ENCODE measurements at places on chromosomes 7 and 10.

- no peak for DNase-seq
Observed at GRCh38 chr7:22722536-22723180, 4.3 kb upstream of the IL6 start.

DNA sequence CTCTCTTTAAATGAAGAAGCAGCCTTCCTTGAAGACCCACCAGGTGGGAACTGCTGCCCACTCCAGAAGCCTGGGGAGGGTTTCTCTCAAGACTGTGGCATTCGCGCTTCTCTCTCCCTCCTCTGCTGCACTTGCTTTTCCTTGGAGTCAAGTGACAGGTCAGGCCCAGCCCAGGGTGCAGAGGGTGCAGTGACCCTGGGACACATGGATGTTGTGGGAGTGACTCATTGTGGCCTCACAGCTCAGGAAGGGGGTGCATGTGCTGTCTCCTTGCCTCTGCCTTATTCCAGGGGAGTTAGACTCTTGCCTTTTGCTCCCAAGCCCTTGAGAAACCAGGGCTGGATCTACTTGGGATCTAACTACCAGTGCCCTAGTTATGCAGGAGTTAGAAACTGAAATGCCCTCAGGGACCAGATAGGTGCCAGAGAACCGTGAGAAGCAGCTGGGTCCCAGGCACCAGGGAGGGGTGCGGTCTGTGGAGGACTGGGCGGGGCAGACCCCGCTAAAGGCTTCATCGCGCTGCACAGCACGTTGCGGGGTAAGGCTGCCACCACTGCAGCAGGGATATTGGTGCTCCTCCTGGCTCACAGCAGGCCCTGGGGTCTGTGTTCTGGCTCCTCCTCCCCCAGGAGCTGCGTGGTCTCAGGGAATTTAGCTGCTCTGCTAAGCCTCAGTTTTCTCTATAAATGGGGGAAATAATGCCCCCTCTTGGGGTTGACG, 11.4 kb downstream of the FAM241B start:
- DNase-seq, result no peak

DNA sequence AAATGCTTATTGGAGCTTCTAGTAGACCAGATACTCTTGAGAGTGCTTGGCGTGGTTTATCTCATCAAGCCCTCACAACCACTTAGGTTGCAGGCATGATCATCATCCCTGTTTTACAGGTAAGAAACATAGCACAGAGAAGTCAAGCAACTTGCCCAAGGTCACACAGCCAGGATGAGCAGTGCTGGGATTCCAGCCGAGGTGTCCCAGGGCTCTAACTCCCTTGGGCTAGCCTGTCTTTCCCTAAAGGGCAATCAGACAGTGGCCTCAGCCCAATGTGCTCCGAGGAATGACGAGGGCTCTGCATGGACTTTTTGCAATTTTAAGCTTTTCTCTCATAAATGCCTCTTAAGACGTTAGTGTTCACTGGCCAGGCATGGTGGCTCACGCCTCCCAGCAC, 39.9 kb upstream of the SPDYE3 start:
- DNase-seq, result no peak

GRCh38 chr7:131957338-131958020, 401.1 kb upstream of the PODXL start:
- no peak for DNase-seq

GRCh38 chr7:19442016-19442785, 266.6 kb downstream of the POLR1F start:
- peak; percentile 80 for DNase-seq

DNA sequence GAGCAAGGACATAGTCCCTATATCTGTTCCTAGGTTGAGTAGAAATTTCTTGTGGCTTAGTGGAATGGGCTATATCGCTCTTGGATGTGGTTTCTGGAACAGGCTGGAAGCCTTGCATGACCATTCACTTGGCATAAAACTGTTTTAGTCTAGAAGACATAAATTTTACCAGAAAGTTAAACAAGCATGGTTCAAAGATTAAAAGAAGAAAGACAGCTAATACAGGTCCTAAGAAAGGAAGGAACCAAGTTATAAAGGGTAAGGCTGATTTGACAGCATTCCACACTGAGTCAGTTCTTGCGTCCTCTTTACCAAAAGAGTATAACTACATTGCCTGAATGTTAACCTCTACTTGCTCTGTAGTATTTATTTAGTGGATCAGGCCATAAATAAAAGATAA, 724.2 kb downstream of the SORCS1 start:
- DNase-seq, result no peak

DNA sequence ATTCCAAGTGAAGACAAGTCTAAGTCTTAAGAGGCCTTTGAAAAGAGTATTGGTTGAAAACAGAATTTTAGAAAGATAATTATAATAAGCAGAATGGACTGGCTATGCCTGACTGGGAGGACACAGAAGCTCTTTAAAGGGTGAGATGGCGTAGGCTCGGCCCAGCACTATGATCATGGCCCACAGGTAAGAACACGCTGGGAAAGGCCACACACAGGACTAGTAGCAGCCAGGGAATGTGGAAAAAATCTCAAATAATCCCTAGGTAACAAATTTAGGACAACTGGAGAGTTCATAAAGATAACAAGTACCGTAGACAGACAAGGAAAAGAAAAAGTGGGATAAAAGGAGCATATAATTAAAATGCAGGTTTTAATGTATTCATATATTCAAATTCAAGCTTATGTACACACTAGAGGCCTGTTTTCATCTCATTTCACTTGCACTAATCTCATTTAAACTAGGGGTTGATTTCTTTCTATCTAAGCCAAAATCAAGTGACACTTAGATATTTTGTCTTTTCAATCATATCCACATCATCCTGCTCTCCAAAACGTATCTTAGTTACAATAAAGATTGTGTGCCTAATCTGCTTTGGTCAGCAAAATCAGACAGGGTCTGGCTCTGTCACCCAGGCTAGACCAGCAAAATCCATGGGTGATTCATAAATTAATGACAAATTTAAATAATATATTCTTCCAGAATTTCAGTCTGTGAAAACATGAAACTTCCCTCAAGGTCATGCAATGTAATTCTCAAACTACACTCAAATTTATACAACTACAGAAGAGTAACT, 53.0 kb downstream of the EZH2 start:
- DNase-seq, result no peak

- DNase-seq, result no peak
Observed at GRCh38 chr10:1651270-1651966, 85.9 kb downstream of the ADARB2 start.

DNA sequence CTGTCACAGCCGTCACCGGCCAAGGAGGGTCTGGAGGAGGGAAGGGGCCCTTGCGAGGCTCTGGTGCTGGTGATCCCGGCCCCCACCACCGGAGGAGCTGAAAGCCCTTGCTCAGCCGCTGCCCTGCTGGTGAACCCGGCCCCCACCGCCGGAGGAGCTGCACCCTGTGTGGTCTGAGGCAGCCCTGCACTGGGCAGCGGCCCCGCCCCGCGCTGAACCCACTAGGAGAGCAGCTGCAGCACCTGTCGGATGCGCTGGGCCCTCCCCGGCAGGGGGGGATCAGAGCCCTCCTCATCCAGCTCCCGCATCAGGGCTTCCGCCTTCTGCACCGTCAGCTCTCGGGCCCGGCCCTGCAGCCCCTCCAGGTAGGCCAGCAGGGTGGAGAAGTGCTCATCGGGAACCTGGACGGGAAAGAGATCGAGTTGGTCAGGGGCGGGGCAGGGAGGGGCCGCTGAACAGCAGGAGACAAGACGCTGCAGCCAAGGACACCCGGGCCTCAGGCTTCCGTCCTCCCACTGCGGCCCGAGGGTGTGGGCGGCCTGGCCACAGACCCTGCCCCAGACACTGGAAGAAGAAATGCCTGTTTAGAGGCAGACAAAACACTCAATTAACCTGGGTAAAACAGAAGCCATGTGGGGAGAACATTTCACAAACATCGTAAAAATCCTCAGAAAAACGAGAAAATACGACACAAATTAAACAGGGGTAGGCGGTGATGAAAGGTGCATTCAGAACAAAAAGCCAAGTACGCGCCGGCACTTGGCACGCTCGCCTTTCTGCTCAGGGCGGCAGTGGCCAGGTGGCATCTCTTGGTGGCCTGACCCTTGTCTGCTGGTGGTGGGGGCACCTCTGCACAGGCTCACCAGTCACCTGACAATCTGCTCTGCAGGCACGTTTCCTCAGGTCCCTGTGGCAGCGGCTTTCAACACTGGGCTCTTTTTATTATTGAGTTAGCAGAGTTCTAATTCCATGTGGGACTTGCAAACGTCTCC, 14.7 kb downstream of the CYP2W1 start:
- DNase-seq, result no peak

- DNase-seq, result peak; percentile 88
Observed at GRCh38 chr7:82805527-82805960, 357.1 kb downstream of the PCLO start.

- no peak for DNase-seq
Observed at GRCh38 chr7:40698921-40699260, 564.1 kb downstream of the SUGCT start.

DNA sequence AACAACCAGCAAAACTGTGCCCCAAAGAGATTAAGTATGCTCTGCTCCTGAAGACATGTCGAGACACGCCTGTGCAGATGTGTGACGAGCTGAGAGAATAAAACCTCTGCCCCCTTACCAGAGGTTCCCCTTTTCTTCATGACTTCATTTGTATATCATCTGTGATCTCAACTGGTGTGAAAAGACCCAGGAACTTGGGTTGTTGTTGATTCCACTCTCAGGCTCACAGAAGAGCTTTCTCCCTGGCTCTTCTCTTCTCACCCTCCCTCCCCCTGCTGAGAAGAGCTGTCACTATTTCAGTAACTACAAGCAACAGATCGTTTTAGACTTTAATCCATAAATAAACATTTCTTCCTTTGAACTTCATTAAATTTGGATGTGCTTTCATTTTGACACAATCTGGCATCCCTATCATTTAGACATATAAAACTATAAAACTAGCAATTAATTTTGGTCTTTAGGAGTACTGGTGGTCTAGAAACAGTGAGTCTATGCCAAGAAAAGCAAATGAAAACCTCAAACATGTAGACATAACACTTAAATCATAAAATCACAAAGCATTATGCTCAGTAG, 179.3 kb upstream of the FZD8 start:
- peak; percentile 2 for DNase-seq

DNA sequence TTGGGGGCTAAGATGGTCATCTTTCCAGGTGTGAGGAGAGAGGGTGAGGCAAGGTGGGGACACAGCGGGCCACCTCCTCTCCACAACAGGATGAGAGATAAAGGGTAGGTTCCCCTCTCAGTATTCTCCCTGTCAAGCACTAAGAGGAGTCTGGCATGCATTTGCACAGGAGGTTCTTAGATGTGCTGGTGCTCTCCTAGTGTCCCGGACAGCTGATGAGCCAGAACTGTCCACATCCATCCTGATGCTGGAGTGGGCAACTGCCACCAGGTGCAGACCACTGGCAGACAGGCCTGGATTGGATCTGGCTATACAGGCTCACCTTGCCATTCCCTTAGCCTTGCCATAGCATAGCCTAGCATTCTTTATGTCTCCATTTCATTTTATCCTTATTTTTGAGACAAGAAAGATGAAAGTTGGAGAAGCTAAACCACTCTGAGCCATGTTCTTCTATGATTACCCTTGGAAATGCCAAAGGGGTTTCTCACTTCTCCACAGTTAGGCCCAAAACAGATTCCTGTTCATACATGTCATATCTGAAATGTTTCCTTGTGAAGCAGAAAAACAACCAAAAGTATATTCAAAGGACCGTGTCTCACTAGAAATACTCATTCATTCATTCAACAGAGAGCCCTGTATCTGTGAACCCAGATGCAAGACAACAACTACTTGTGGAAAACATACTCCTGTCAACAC, 48.8 kb upstream of the ANTXRL start:
- no peak for DNase-seq

DNA sequence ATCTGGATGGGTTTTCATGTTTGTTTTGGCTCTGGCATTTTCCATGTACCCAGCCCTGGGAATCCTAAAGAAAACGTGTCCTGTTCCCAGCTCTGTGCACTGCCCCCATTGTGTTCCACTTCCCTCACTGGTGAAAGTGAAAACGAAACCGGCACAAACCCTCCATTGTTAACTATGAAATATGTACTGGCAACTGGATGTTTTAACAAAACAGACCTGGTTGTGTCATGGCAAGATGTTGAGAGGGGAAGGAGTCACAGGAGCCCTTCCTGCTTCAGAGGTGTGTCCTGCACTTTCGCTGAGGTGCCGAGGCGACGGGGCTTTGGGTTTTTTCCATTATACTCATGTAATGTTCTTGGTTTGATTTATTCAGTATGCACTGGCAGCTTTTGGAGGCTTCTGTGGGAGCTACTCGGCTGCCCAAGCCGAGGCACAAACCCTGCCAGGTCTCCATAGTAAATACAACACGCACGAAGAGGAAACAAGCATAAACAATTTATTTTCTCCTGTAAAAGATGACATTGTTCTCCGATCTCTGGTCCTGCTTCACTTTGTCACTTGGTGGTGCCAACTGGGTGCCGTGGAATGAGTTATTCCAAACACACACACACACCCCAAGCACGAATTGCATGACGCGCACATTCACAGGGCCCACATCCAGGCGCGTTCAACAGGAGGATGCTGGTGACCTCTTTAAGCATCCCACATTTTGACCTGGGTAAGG, 118.2 kb downstream of the CDK6 start:
- DNase-seq, result peak; percentile 61

DNA sequence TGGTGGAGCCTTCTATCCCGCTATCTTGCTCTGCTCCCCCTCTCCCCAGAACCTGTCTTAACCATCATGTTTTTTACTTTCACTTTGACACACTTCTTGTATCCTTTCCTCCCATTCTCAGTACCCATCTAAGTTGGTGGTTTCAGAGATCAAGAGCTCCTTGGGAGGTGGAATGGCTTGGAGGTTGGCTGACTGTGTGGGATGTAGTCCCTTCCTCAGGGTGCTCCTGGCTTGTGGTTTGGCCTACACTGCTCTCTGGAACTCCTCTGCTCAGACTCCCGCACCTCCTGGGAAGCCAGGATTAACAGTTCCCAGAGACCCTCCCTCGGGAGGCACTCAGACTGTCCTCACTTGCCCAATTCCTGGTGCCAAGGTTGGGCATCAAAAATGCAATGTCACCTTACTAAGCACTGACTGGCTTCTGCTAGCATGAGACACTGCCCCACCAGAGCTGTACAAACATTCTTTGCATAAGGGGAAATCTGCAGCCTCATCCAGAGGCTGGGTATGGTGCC, 93.1 kb upstream of the NAMPT start:
- no peak for DNase-seq

DNA sequence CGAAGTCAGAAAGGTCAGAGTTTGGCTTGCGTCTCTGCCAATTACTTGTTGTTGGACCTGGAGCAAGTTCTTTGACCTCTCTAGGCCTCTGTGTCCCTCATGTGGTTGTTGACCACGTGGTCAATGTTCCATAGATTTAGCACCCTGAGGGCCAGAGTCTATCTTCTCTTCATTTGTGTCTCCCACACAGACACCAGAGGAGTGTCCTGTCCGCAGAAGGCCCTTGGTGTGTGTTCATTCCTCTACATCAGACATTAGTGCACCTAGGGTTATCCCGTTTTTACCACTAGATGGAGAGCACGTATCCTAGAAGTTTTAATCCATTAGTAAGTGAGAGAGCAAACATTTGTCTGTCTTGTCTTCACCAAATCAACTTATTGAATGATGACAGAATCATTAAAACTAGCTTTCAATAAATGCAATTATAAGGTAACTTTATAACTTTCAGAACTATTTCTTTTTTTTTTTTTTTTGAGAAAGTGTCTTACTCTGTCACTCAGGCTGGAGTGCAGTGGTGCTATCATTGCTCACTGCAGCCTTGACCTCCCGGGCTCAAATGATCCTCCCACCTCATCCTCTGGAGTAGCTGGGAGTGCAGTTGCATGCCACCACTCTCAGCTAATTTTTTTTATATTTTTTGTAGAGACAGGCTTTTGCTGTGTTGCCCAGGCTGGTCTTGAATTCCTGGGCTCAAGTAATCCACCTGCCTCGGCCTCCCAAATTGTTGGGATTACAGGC, 122.5 kb upstream of the ANKRD1 start:
- peak; percentile 69 for DNase-seq
